ENCODE measurements at places on chromosomes 5 and 9. TPM values are rescaled to one million over a fixed set of nuclear protein-coding genes. Genes with fewer than 3 reads are reported as not detected.

DNA sequence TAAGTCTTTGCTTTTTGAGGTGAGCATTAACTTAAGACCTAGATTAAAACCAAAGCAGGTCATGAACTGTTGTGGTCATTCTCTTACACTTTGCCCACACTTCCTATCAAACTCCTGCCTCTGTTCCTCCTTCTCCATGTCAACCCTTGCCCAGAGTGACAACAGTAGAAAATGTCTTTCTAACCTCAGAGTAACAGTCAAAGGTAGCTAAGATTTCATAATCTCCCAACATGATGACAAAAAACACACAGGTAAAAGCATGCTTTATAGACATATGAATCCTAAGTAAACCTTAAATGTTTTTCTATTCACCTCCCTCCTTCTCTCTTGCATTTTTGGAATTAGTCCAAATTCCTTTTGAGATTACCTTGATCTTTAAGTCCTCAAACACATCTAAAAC, 422.3 kb downstream of the SPATA31D1 start:
- 0 out of 2 replicates have a peak, but pooled peaks cover 6% of the 10 kb centered on the region for H3K4me1 ChIP-seq
- no peak for DNase-seq
- H3K4me3 ChIP-seq: no peak overlapping the region
- no peaks in the 10 kb centered on the region for H3K27me3 ChIP-seq
- H3K27ac ChIP-seq: no peak overlapping the region

DNA sequence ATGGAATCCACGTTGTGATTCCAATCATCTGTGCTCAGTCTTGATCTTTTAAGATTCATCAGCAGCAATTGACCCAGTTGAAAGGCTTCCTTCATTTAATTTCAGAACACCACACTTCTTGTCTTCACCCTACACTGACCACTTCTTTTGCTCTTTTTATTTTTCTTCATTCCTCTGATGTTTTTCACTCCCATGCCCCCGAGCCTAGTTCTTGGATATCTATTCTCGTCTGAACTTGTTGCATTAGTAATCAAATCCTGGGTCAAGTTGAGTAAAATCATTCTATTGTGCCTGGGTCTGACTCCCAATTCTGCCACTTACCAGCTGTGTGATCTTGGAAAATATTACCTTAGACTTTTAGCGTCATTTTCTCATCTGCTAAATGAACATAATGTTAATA, 356.5 kb downstream of the CDH12 start:
- no peak overlapping the region for H3K27ac ChIP-seq
- H3K4me3 ChIP-seq: no peak overlapping the region
- no peaks in the 10 kb centered on the region for H3K27me3 ChIP-seq
- no peak for DNase-seq
- H3K4me1 ChIP-seq: no peaks in the 10 kb centered on the region
- H3K36me3 ChIP-seq: no peaks in the 10 kb centered on the region

GRCh38 chr5:65329266-65329665, 152.5 kb downstream of the ADAMTS6 start:
- no peaks in the 10 kb centered on the region for H3K36me3 ChIP-seq
- no peaks in the 10 kb centered on the region for H3K4me1 ChIP-seq
- H3K27me3 ChIP-seq: no peaks in the 10 kb centered on the region
- H3K27ac ChIP-seq: no peak overlapping the region
- no peak overlapping the region for H3K4me3 ChIP-seq
- DNase-seq: no peak

FCHO2 gene
- total RNA-seq: 26.1 TPM

- H3K27ac ChIP-seq: no peak overlapping the region
- H3K27me3 ChIP-seq: no peaks in the 10 kb centered on the region
- no peaks in the 10 kb centered on the region for H3K36me3 ChIP-seq
- H3K4me3 ChIP-seq: no peak overlapping the region
- no peak for DNase-seq
- H3K4me1 ChIP-seq: peaks cover 11% of the 10 kb centered on the region
Observed at GRCh38 chr5:145859897-145860296, 12.9 kb downstream of the GRXCR2 start.

GRCh38 chr5:78001197-78001596, 225.1 kb upstream of the TBCA start:
- 0 out of 2 replicates have a peak, but pooled peaks cover 3% of the 10 kb centered on the region for H3K36me3 ChIP-seq
- DNase-seq: no peak
- no peaks in the 10 kb centered on the region for H3K27me3 ChIP-seq
- H3K4me3 ChIP-seq: no peak overlapping the region

GRCh38 chr5:103891151-103891550, 328.6 kb upstream of the NUDT12 start:
- no peak for DNase-seq
- no peak overlapping the region for H3K4me3 ChIP-seq
- no peaks in the 10 kb centered on the region for H3K4me1 ChIP-seq
- H3K27me3 ChIP-seq: no peaks in the 10 kb centered on the region
- H3K36me3 ChIP-seq: no peaks in the 10 kb centered on the region

DNA sequence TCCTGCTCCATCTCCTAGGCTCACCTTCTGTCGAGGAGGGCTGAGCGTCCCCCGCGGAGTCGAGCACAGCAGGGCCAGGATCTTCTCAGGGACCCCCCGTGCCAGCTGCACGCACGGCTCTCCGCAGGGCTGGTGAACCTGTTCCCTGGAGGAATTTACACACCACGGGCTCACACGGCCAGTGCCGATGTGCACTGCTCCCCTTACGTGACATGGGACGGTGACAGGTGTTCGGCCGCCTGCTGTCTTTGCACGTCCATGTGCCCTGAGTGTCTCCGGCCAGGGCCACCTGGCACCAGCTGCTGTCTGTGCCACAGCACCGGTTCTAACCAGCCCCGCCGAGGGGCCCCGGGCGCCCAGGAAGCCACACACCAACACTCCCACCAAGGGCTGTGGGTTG, 8.7 kb upstream of the AGPAT2 start:
- H3K4me3 ChIP-seq: no peak overlapping the region
- no peaks in the 10 kb centered on the region for H3K27me3 ChIP-seq
- DNase-seq: no peak
- H3K36me3 ChIP-seq: no peaks in the 10 kb centered on the region

DNA sequence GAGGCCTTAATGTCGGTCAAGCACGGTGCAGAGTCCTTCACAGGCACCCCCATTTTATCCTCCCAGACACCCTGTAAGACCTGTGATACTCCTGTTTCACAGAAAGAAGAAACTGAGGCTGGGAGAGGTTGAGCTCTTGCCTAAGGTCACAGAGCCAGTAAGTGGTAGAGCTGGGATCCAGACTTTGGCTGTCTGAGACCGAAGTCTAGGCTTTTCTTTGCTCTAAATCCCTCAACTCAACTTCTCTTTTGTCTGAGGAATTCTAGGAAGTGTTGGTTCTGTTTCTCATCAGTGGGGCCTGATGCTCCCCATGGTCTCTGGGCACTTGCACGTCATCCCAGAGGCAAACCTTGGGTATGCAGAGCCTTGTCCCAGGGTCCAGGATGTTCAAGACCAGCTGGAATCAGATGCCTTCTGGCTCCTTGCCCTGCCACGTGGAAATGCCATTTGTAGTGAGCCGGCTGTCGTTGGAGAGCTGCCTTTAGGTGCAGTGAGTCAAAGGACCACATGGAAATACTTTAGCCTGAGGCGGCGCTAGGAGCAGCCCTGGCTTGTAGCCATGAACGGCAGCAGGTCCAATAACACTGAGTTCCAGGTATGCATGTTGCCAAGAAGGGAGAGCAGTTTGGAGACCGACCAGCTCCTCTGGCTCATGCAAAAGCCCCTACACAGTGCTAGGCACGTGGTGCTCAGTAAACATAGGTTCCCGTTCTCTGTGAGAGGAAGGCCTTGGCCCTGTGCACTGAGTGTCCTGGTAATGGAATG, 9.2 kb downstream of the DCANP1 start:
- H3K27me3 ChIP-seq: peaks cover 49% of the 10 kb centered on the region
- no peak overlapping the region for H3K4me3 ChIP-seq
- H3K36me3 ChIP-seq: no peaks in the 10 kb centered on the region
- H3K27ac ChIP-seq: no peak overlapping the region
- H3K4me1 ChIP-seq: no peaks in the 10 kb centered on the region

GRCh38 chr9:69421908-69422801, 97.1 kb downstream of the ENTREP1 start:
- peak; percentile 49 for DNase-seq
- H3K27me3 ChIP-seq: no peaks in the 10 kb centered on the region
- H3K27ac ChIP-seq: no peak overlapping the region
- H3K4me3 ChIP-seq: no peak overlapping the region

- H3K36me3 ChIP-seq: no peaks in the 10 kb centered on the region
- H3K4me1 ChIP-seq: no peaks in the 10 kb centered on the region
- H3K27ac ChIP-seq: no peak overlapping the region
- DNase-seq: no peak
Observed at GRCh38 chr5:20105915-20106314, 117.9 kb upstream of the CDH18 start.

GRCh38 chr9:7293091-7293490, 506.5 kb downstream of the DMAC1 start:
- H3K27me3 ChIP-seq: peaks cover 9% of the 10 kb centered on the region
- no peaks in the 10 kb centered on the region for H3K4me1 ChIP-seq
- no peak overlapping the region for H3K4me3 ChIP-seq
- H3K36me3 ChIP-seq: no peaks in the 10 kb centered on the region
- DNase-seq: no peak

PCDHB9 gene
- not detected for total RNA-seq

GRCh38 chr9:32384364-32385151, at the start of gene ACO1:
Gene ACO1 (plus strand): TSS chr9:32384643. CDS start chr9:32405507, 20,864 bp downstream.
- no peaks in the 10 kb centered on the region for H3K36me3 ChIP-seq
- DNase-seq: peak; percentile 87
- no peaks in the 10 kb centered on the region for H3K4me1 ChIP-seq
- no peak within 1 kb of the TSS for H3K27ac ChIP-seq
- no peaks in the 10 kb centered on the region for H3K27me3 ChIP-seq
- peak within 1 kb of the TSS; percentile 84 for H3K4me3 ChIP-seq

DNA sequence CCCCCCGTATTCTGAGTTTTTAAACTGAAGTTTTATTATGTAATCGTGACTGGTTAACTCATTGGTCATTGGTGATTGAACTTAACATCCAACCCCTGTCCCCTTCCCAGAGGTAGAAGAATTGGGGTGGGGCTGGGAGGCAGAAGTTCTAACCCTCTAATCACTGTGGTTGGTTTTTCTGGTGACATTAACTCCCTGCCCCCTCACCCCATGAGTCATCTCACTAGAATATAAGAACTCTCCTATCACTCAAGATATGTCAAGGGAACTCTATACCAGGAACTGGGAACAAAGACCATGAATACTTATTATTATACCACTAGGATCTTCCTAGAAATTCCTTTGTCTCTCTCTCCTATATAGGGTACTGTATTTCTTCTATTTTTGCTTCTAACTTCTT, 52.3 kb upstream of the CAVIN4 start:
- H3K4me1 ChIP-seq: no peaks in the 10 kb centered on the region
- no peak overlapping the region for H3K4me3 ChIP-seq
- no peak for DNase-seq
- H3K27me3 ChIP-seq: no peaks in the 10 kb centered on the region
- H3K36me3 ChIP-seq: no peaks in the 10 kb centered on the region

DNA sequence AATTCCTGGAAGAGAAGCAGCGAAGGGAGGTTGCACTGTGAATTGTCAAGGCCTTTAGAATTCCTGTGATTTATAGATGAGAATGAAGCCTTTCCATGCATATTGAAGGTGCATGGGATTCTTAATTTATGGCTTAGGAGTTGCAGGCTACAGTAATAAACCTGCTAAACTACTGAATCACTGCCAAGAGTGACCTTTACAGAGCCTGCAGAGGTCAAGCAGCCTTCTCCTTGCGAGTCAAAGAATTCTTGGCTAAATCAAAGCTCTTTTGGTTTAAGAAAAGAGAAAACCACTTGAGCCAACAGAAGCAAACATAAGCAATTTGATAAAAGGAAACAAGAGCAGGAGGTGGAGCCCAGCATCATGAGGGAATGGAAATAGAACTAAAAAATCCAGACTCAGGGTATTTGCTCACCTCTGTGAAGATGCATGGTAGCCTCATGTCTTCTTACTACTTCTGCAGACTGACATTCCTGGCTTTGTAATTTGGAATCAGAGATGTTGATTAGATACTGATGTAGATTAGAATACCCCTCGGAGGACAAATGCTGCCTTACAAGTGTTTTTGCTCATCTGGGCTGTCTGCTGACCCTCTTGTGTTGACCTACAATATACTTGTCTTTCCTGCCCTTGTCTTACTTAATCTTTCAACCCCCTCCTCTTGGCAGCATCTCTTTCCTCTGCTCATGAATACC, 90.3 kb upstream of the IFNK start:
- H3K27me3 ChIP-seq: no peaks in the 10 kb centered on the region
- no peak for DNase-seq
- H3K27ac ChIP-seq: no peak overlapping the region
- no peak overlapping the region for H3K4me3 ChIP-seq
- H3K36me3 ChIP-seq: no peaks in the 10 kb centered on the region

DNA sequence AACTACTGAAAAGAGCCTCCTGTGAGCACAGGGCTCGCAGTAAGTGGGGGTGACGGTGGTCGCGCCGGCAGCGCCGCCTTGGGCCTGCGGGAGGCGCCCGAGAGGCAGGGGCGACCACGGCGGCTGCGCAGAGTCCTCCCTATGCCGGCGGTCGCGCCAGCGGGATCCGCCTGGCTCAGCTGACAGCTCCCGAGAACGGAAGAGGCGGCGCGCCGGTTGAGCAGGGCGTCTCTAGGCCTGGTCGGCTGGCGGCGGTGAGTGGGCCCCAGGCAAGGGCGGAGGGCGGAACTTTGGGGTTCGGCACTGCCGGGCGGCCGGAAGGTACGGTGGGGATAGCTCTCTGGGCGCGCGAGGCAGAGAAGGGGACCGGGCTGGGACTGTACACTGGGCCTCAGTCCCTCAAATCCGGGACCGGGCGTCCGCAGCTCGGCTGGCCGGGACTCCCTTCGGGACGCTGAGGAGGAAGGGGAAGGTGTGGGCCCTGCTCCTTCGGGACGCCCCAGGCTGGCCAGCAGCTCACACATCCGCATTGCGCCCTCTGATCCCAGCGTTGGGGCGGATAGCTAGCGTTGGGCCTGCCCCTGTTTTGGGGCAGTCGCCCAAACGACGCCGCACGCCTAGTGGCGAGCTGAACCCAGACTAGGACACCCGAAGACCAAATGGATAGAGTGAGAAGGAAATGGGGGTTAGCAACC, at the start of gene RNF14:
Gene RNF14 (plus strand): TSS at position 192 of the 695 bp plus-strand sequence. CDS start 4,484 bp downstream, outside the sequence.
- H3K4me1 ChIP-seq: peaks cover 20% of the 10 kb centered on the region
- H3K4me3 ChIP-seq: peak within 1 kb of the TSS; percentile 74

- no peaks in the 10 kb centered on the region for H3K27me3 ChIP-seq
- H3K36me3 ChIP-seq: no peaks in the 10 kb centered on the region
- no peak overlapping the region for H3K27ac ChIP-seq
- H3K4me3 ChIP-seq: no peak overlapping the region
Observed at GRCh38 chr5:40273936-40274335, 405.8 kb upstream of the PTGER4 start.

CYLC2 gene
- total RNA-seq: not detected

CLTB gene
- total RNA-seq: 126 TPM

DNA sequence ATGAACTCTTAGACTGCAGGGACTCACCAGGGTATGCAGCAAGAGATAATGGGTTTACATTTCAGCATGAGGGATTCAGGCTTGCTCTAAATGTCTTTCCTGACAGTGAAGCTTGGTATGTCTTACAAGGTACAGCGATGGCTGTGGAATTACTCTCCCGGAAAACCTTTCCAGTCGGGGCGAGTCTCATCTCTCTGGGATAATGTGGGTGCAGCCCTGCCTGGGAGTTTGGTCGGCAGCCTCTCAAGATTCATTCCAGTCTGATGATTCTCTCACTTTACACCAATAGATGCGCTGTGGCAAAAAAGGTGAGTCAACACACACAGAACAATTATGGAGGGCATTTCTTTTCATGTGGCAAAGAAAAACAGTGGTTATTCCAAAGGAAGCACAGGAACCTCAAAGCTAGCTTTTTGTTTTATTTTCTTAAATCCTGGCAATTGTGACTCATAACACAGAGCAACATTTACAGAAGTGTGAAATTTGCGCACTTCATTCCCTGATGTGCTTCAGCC, 190.3 kb downstream of the DCP2 start:
- H3K36me3 ChIP-seq: no peaks in the 10 kb centered on the region
- H3K4me3 ChIP-seq: no peak overlapping the region
- H3K27me3 ChIP-seq: no peaks in the 10 kb centered on the region

Measured in PC-9 (cell line).